ENCODE measurements at places on chromosomes 13 and 19.
A peak's percentile ranks its signal among the peaks of the same experiment; 100 is the strongest.

DNA sequence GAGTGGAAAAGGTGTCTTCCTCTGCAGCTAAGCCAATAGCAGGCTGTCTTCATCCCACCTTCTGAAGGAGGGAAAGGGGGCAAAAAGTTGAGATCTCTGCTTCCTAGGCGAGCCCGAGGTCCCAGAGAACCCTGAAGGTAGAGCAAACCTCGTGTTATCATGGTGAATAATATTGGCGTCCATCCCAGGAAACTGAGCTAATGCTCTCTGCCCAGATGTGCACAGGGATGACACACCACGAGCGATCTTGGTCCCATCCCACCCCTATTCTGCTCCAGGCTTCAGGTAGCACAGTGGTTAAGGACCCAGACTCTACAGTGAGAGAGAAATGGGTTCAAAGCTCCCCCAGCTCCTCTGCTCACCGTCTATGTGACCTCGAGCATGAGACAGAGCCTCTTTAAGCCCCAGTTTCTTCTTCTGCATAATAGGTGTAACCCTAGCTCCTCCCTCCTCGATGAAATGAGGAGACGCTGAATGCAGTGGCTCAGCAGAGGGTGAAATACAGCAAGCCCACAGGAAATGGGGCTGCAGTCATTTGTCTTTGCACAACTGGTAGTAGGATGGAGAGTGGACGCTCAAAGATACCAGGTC lies 9.9 kb upstream of the CEACAM20 start:
- no peak for DNase-seq

DNA sequence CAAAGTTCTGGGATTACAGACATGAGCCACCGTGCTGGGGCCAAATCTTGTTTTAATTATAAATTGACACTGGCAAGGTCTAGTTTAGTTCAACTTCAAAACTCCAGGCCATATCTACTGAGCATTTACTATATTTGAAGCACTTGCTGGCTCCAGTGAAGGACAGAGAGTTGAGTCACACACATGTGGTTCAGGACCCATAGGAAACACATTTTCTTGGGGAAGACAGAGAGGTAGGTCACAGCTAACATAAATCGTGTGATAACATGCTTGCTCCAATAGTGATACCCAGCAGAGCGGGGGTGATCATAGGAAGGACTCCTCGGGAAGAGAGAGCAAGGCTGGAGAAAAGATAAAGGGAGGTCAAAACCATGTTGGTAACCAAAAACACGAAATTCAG lies 170.6 kb upstream of the TSC22D1 start:
- DNase-seq, result no peak

- no peak for DNase-seq
Observed at GRCh38 chr19:53545271-53546065, 7.5 kb downstream of the ZNF331 start.

DNA sequence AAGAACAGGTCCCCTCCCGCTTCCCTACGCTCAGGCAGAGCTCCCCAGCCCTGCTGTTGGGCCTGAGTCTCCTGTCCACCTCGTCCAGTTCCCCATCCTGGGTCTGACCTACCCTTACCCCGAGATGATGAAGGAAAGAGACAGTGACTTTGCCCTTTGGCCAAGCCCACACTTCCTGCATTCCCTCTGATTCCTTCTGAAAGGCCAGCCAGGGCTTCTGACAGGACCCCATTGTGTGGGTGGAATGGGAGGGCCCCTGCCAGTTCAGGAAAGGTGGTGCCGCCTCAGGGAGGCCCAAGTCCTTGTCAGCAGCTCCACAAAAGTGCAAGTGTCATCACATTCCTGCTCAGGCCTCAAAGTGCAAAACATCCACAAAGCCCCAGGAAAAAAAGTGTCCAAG lies 177.8 kb downstream of the PAN3 start:
- no peak for DNase-seq

DNA sequence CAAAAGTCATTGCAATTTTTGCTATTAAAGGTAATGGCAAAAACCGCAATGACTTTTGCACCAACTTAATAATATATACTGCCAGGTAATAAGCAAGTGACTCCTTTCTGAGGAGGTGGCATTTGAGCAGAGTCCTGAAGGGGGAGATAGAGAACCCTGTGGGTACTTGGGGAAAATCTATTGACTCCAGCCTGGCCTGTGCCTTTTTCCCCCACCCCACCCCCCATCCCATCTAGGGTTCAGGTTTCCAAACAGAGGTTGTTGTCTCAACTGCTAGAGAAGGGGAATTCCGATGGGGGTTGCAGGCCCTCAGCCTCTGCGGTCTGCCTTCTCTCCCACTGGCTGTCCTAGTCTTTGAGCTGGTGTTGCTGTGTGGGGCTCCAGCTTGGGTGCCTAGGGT lies 11.5 kb downstream of the S1PR2 start:
- DNase-seq, result no peak

DNA sequence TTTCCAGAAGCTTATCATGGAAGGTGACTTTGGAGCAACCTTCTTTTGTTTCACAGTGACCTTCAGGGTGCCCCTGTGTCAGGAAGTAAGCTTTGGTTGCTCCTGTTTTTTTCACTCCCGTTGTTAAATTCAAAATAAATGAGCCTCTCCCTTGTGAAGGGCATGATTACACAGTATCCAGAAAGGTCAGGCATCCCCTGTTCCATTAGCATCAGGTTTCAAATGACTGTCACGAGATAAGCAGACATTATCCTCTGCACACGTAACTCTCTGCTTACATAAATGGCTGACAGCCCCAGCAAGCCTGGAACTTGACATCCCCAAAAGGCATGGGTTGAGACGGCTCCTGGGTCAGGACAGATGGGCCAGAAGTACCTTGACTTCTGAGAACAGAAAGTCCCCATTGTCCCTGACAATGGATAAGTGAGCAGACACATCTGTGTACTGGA lies 52.0 kb downstream of the RAB20 start:
- DNase-seq, result peak; percentile 64

GRCh38 chr19:57363688-57364181 lies 384 bp downstream of the TRAPPC2B start:
- DNase-seq, result no peak

DNA sequence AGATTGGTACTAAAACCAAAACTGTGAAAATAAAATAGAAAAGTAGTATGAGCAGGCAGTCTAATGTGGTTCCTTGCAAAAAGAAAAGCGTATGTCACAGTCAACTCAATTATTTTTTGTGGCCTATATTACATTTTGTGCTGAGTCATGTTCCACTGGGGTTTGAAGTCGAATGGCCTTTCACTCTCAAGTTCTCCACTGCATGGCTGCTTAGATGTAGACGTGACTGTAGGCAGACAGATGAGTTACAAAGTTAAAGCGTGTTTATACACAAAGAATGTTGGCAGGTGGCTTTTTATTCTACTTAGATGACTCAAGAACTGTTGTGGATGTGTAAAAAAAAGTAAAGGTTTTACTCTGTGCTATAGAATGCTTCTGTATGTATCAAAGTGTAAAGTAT lies 133.9 kb downstream of the SLITRK6 start:
- no peak for DNase-seq

DNA sequence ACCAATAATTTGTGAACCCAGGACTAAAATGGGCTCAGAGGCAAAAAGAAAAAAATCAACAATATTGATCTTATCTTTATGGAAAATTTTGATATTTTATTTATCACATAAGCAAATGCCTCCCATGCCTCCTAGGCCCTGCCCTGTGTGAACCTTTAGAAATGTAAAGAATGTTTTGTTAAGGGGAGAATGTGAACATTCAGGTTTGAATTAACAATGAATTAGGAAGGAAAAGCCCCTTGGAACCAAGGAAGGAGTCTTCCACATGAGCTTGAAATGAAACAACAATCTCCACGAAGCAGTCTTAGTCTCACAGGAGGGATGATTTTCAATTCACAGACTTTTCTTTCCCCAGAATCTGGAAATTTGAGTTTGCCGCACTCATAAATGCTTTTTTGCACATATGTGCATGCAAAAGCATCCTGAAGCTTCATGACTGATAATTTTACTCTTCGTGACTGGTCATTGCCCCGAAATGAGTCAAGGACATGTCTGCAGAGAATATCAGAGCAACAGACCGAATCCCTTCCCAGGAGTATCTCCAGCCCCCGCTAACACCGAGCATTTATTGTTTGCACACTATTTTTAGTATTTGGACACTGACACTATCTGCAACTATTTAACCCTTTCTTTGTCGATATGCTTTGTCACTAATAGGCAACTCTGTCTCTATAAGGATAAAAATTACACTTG lies 135.2 kb downstream of the DCT start:
- DNase-seq, result no peak

DNA sequence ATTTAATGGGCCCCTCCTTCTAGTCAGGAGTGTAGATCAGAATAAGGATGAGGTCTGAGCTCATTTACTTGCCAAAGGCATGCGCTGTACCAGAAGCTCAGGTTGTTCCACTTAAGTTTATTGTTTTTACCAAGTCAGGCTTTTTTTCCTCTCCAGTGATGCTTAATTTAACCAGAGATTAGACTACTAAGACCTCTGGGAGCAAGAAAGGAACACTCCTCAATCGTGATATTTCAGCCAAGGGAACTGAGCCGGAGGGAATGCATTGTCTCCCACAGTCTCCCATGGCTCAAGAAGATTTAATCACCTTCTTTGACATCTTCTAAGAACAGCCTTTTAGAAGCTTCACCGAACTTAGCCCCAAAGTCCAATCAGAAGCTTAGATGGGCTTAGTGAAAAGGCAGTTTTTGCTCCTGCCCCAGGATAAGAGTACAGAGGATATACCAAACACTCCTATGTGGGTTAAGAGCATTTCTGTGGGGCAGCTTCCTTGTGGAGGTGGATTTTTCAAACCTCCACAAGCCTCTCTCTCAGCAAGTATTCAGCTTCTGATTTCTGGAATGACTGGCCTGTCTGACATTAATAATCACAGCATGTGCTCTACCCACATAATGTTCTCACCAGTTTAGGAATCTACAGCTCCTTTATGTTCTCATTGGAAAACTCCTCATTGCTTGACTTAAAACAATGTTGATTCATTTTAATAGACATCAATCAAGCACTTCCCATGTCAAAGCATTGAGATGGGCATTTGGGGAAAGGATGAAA lies 322.7 kb downstream of the SUCLA2 start:
- no peak for DNase-seq

DNA sequence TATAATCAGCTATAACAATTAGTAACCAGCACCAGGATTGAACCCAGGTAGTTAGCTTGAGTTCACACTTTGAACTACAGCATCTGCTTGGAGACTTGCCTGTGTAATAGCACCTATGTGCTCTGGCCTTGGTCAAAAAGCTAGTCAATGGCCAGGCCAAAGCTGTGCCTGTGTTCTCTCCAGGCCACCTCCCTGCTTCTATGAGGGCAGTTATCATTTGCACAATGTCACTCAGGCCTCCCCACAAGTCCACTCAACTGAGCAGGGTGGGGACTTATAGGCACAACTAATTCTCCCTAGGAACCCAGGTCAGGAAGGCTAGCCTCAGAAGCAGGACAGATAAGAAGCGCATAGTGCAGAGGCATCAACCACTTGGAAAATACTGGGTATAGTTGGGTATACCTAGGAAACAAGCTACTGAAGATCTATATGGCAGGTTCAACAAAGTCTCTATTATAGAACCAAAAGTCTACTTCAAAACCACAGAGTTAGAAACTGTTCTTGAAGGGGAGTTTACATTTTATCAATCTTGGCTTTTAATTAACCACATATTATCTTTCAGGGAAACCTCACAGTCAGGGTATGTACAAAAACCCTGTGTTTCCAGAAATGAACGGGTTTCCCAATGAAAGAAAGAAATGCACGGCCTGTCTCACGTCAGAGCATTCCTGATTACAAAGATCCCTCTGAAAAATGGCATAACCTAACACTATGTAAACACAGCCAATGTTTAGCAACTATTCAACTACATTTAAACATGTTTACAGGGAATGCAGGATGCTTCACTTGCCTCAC lies 140.9 kb downstream of the ABCC4 start:
- DNase-seq, result no peak

DNA sequence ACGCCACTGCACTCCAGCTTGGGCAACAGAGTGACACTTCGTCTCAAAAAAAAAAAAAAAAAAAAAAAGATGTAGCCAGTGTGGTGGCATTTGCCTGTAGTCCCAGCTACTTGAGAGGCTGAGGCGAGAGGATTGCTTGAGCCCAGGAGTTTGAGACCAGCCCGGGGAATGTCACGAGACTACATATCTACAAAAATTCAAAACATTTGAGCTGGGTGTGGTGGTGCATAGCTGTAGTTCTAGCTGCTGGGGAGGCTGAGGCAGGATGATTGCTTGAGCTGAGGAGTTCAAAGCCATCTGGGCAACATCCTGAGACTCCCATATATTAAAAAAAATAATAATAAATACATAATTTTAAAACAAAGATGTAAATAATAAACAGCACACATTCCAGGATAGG lies 46.6 kb downstream of the SMARCA4 start:
- no peak for DNase-seq

DNA sequence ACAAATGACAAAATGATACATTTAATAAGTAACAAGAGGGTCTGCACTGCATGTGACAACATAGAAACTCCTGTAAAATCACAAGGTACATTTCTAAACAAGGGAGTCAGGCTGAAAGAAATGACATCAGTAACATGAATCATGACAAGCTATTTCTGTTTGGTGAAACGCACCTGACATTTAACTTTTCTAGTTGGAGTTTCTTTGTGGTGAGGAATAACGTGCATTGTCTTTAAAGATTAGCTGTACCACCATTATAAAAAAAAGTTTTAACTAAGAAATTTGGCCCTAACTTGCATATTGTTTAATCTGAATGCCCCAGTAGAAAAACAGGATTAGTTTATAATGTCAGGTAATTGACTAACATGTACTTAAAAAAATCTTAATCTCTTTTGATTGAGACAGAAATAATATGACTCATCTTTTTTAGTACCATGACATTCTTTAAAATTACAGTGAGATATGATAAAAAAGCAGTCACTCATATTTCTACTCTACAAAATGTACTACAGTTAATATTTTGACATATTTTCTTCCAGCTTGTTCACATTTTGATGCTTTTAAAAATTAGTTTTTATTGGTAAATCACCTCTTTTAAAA lies 418.2 kb downstream of the KLF12 start:
- DNase-seq, result no peak

DNA sequence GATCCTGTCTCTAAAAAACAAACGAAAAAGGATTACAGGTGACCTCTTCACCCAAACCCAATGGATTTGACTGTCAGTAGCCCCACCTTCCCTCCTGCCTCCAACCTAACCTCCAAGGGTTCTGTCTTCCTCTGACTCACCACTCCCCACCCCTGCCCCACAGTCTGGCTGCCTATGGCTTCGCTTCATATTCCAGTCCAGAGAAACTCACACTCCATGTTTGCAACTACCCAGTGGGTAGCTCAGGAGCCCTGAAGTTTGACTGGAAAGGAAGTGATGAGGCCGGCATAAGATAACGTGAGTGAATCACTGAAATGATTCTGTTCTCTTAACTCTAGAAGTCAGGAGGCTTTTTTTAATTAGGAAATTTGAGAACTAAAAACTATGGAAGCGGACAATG lies 303.9 kb downstream of the FOXO1 start:
- DNase-seq, result no peak

DNA sequence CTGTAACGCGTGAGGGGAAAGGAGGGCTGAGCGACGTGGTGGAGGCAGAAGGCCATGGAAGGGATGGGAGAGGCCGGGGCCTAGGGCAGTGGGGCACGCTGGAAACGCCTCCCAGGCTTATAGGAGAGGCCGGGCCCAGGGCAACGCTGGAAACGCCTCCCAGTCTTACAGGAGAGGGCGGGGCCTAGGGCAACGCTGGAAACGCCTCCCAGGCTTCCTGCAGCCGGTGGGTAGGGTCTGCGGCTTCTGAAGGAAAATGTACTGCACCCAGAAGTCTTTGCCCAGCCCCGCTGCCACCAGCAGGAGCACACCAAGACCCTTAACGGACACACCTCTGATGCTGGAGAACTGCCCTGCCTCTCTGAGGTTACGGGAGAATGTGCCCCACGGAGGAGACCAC lies 9.1 kb downstream of the CACTIN start:
- DNase-seq, result no peak
